ENCODE measurements at places on chromosomes 1 and 21. TPM values are rescaled to one million over a fixed set of nuclear protein-coding genes. Genes with fewer than 3 reads are reported as not detected.

SELP gene
- not detected for total RNA-seq

MAST2 gene
- 23.2 TPM for total RNA-seq

GREM2 gene
- total RNA-seq: 0.34 TPM

WDTC1 gene
- 6.1 TPM for total RNA-seq

ZBTB17 gene
- 14.9 TPM for total RNA-seq

CELA3B gene
- not detected for total RNA-seq

C1orf53 gene
- 7.7 TPM for total RNA-seq

GRHL3 gene
- 0.53 TPM for total RNA-seq

TFF3 gene
- not detected for total RNA-seq

F3 gene
- total RNA-seq: 3.3 TPM

CD244 gene
- total RNA-seq: not detected

ADARB1 gene
- total RNA-seq: 5.6 TPM

MROH9 gene
- total RNA-seq: not detected

OR2G6 gene
- not detected for total RNA-seq

FOXD2 gene
- total RNA-seq: 0.35 TPM

SPRR2G gene
- not detected for total RNA-seq

CRNN gene
- not detected for total RNA-seq

MX1 gene
- total RNA-seq: 2.1 TPM

PTCH2 gene
- 0.21 TPM for total RNA-seq

TCEA3 gene
- total RNA-seq: 0.17 TPM

TAF1A gene
- 16.3 TPM for total RNA-seq

S100A2 gene
- 26.2 TPM for total RNA-seq

TMPRSS2 gene
- 0.02 TPM for total RNA-seq

ASH1L gene
- total RNA-seq: 11.1 TPM

LCK gene
- total RNA-seq: not detected

METTL25B gene
- total RNA-seq: 28.5 TPM

GBP7 gene
- total RNA-seq: not detected
